ENCODE measurements at places on chromosomes 6 and 20. TPM values are rescaled to one million over a fixed set of nuclear protein-coding genes. Genes with fewer than 3 reads are reported as not detected.

The PM20D2 gene
- 4.4 TPM for polyA plus RNA-seq

The SYCP2 gene
- polyA plus RNA-seq = 18.8 TPM

The PRICKLE4 gene
- not detected for polyA plus RNA-seq

The TBC1D32 gene
- polyA plus RNA-seq = 9.3 TPM

The BPIFB1 gene
- polyA plus RNA-seq = 5.8 TPM

The TOMM34 gene
- polyA plus RNA-seq = 263 TPM

The ECT2L gene
- polyA plus RNA-seq = 1.6 TPM

The LY6G6D gene
- not detected for polyA plus RNA-seq

DNA sequence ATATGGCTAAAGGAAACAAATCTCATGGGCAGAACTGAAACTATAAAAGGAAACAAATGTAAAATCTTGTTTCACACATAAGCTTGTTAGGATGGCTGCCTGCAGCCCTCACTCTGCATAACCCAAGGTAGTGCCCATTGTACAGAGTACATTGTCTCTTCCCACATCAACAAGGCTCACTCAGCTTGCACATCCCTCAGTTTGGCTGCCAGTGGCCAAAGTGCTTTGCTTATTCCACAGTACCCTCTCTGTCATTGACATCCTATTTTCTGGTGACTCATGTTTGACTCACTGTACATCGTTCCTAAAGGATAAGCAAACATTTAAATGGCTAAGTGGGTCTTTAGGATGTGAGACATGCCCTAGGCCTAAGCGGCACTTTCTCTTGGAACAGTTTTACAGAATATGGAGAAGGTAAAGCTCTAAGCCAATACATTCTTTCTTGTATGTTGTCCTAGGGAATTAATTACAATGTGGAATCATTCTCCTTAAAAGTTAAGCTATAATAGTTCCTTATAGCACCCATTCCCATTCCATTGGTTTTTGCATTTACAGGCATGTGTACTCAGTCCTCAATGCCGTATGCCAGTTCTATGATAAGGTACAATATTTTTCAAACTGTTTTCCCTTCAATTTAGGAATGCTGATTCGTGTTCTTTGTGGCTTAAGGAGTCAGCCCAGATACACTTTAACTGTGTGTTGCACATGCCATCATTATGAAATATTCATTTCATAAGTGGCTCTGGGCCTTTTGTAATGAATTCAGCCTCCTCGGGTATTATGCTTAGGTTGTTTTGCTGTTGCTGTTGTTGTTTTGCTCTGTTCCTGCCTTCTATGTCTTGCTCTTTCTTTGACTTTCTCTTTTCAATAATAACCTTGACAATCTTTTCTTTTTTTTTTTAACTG lies 5.5 kb downstream of the ANKEF1 start:
- DNase-seq = no peak

DNA sequence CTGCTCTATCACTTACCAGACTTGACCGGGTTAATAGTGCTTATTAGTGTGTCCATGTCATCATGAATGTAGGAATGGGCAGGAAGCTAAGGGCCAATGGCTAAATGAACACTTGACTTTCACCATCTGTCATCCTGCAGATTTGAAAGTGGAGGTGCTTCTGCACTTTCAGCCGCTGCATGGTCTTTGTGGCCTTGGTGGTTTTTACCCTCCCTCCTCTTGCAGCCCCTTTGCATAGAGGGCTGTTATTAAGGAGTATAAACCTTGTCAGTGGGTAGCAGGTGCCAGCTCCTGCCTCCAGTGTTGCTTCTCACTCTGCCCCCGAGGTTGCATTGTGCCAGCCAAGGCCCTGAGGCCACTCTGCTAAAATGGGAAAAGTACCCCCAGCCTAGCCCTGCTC lies 122.2 kb upstream of the TNFAIP3 start:
- DNase-seq = no peak

DNA sequence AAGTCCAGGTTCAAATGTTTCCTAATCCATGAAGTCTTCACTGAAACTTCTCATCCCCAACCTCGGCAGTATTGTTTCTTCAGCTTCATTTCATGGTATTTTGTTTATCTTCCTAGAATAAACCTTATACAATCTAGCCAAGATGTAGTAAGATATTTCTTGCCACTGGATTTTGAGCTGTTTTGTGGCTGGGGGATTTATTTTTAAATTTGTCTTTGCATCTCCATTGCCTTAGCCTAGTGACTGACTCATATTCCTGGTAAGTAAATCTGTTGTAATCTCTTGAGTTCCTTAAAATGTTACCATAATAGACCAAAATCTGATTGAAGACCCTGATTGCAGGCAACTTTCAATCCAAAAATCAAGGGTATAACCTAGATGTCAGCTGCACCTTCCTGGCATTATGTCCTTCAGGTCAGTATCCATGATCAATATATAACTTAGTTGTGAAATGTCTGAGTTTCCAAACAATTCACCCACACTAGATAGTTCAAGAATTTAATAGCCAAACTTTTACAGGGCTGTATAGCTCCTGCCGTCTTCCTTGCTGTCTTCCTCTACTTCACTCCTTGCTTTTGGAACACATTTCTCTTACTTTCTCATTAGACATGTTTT lies 4.7 kb upstream of the TRMT11 start:
- no peak for DNase-seq

DNA sequence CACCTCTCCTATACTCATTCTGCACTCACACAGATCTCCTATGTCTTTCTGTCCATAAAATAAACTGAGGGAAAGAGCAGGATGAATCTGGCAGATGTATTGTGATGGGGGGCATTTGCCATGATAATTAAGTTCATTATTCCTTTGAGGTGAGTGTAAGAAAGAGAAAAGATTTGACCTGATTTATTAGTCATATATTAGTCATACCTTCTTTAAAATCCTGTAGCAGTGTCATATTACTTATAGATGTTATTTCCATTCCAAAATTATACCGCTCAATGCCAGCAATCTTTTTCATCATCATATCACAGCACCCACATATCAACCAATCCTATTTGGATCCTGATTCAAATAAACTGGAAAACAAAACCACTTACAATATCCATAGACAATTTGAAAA lies 733.3 kb upstream of the SLC35B3 start:
- no peak for DNase-seq

DNA sequence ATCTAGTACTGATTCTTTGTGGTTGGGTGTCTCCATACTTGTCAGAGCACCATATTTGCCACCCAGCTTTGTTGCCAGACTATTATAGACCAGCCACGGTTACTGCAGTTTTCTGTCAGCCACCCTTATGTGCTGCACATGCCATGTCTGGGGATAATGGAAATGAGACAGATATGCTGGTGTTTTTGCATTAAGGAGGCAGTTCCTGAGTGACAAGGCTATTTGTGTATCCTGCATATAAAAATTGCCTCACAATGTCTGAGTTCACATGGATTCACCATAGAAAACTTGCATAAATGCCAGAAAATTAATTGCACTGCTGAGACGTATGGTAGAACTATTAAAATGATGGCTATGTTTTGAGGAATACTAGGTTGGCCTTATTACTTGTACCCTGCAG lies 51.8 kb downstream of the NKAIN2 start:
- no peak for DNase-seq

- DNase-seq = no peak
Observed at GRCh38 chr6:160226118-160226591, 32.5 kb downstream of the SLC22A2 start.

GRCh38 chr20:14568225-14568624 lies 230.8 kb upstream of the FLRT3 start:
- no peak for DNase-seq

DNA sequence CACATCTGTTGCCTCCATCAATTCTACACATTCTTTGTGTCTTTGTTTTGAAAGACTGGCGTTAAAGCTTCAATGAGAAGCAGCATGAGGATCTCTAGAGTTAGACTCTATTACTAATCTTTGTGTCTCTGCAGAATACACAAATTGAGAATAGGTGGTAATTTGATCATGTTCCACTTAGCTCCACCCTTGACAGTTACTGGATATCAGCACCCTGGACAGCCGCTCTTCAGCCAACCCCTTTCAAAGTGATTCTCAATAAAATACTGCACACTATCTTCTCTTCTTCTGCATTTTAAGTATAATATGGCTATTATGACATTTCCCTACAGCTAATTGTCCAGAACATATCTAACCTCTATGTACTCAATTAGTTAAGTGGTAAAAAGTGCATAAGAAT lies 54.3 kb upstream of the CNR1 start:
- no peak for DNase-seq

GRCh38 chr6:53281518-53282215 lies 67.1 kb downstream of the ELOVL5 start:
- DNase-seq = no peak

- DNase-seq = no peak
Observed at GRCh38 chr6:7200598-7201443, 93.1 kb downstream of the RREB1 start.

Data from testis (tissue), 5 donors.